GM12878 (cell line): ENCODE measurements at places on chromosomes 12 and 14.

DNA sequence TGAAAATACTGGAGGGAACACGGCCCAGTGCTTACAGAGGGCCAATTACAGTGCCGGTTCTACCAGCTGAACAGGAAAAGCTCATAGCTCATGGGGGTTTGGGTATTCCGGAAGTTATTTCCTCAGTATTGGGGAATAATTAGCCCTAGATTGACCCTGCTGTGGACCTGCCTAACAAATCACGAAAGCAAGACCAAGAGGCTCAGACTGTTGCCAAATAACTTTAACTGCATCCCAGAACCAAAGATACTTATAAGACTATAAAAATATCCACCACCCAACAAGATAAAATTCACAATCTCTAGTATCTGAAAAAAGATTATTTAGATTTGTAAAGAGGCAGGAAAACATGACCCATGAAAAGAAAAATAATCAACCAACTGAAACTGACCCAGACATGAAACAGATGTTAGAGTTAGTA is 8.0 kb upstream of the OR5AU1 start:
- no peak for DNase-seq

DNA sequence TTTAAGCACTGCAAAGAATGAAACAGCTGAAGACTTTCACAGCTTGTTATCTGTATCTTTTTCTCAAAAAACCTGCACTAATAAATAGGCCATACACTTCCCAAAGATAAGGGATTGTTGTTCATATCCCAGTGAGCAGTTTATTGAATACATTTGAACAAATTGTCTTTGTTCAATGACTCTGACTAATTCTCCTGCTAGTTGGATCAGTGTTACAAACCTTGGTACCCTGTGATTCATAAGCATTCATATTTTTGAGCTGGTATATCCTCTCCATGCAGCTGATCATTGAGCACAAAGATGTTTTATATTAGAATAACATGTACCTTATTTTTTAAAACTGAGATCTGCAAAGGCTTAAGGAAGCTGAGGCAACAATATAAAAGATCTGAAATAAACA is 58.9 kb upstream of the FSCB start:
- no peak for DNase-seq

DNA sequence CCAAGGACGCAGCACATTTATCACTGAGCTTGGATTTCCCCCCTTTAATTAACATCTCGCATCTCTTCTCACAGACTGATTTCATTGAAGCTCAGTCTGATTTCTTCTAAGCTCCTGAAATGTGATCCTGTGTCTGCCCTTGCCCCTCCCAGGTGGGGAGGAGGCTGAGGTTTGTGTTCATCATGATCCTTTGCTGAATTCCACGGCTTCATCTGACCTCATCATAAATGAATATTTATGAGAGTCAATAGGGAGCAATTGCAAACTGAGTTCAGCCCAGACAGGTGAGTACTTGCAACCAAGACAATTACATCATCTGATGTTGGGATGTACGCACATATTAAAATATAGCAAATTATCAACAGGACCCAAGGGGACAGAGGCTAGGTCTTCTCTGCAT is 72.4 kb downstream of the MAP1LC3B2 start:
- DNase-seq: no peak

GRCh38 chr12:82730953-82731459 is 44.3 kb downstream of the TMTC2 start:
- no peak for DNase-seq

GRCh38 chr12:100688451-100688864 is 106.1 kb upstream of the ANO4 start:
- DNase-seq: no peak

GRCh38 chr12:119363490-119363889 is 29.0 kb downstream of the CCDC60 start:
- no peak for DNase-seq

DNA sequence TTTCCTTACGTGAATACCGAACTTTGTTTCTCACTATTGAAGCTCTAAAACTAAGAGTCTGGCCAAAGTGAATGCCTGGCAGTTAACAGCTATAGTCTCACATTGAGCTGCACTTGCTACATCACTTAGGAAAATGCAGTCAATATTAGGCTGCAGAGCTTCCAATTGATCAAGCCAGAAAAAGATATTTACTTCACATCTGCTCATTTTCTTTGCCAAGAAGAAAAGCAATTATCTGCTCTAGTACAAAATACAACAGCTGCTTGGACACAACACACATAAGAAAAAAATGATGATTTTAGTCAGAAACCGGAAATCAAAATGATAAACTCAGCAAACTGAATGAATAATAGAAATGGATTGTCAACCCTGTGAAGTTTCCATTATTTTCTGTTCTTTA is 45.4 kb downstream of the TMTC1 start:
- no peak for DNase-seq

DNA sequence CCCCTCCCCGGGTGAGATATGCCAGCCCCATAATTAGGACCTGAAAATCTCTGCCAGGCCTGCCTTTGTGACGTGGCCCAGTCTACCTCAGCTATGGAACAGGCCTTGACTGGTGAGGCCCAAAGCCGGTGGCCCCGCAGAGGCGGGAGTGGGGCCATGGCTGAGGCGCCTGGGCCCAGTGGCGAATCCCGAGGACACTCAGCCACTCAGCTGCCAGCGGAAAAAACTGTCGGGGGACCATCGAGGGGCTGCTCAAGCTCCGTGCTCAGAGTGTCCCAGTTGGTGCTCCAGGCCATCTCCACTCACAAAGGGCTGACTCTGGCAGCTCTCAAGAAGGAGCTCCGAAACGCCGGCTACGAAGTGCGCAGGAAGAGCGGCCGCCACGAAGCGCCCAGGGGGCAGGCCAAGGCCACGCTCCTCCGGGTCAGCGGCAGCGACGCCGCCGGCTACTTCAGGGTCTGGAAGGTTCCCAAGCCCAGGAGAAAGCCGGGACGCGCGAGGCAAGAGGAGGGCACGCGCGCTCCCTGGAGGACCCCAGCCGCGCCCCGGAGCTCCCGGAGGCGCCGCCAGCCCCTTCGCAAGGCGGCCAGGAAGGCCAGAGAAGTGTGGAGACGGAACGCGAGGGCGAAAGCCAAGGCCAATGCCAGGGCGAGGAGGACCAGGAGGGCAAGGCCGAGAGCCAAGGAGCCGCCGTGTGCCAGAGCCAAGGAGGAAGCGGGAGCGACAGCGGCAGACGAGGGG is 21.4 kb downstream of the ZNF641 start:
- DNase-seq: no peak

- DNase-seq: no peak
Measured at GRCh38 chr14:71361336-71361735, 454.1 kb downstream of the PCNX1 start.

- no peak for DNase-seq
Measured at GRCh38 chr12:2453076-2453760, 341.6 kb upstream of the FKBP4 start.

DNA sequence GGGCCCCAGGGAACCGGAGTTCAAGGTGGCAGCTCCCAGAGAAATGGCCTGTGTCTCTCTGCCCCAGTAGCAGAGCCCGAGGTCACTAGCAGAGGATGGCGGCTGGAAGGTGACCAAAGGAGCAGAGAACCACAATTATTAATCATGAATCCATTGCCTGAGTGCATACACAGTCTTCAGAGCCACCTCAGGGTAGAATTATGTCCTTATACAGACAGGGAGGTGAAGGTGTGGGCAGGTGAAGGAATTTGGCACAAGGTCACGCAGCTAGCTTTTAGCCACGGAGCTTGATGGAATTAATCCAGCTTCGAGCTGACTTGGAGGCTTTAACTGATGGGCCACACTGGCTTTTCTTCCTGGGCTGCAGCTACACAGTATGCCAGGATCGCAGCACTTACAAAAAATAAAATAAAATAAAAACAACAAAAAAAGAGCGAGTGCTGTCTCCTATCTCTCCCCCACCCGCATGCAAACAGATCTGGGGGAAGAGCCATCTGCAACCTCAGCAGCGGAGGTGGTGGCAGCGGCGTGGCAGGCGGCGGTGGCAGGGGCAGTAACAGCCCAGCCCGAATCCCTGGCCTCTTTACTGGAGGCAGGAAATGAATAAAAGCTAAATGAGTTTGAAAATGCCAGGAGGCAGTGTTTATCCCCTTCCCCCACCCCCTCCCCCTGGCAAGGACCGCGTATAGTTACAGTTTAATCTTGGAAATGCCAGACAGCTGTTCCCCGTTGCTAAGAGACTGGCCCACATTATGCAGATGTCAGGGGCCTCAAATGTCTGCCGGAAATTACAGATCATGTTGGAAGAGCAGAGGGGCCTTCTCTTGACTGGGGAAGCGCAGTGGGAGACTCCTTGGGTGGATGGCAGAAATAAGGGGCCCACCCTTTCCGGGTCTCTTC is 93.5 kb downstream of the LRRC74A start:
- DNase-seq: no peak

DNA sequence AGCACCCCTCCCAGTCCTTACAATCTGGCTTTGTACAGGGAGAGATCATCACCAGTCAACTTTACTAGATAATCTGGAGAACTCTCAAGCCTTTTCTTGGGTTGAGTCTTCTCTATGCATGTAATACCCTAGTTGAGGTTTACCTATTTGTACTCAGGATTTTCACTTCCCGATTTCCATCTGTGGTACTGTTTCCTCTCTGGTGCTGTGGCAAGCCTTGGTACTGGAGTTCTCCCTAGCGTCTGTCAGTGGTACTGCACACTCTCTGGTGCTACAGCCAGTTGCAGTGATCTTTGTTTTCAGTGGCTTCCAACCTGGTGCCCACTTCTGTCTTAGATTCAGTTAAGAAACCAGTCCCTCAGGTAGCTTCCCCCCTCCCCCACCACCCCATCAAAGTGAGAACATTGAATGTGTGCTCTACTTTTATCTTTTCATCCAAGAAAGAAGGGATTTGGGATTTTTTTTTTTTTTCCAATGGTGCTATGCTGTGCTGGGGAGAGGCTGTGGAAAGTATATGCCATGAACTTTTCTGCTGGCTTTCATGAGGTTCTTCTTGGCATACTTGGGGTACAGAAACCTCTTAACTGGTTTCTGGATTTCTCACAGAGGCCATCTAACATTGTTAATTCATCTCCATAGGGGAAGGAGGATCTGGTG is 69.4 kb upstream of the EVL start:
- peak; percentile 89 for DNase-seq

DNA sequence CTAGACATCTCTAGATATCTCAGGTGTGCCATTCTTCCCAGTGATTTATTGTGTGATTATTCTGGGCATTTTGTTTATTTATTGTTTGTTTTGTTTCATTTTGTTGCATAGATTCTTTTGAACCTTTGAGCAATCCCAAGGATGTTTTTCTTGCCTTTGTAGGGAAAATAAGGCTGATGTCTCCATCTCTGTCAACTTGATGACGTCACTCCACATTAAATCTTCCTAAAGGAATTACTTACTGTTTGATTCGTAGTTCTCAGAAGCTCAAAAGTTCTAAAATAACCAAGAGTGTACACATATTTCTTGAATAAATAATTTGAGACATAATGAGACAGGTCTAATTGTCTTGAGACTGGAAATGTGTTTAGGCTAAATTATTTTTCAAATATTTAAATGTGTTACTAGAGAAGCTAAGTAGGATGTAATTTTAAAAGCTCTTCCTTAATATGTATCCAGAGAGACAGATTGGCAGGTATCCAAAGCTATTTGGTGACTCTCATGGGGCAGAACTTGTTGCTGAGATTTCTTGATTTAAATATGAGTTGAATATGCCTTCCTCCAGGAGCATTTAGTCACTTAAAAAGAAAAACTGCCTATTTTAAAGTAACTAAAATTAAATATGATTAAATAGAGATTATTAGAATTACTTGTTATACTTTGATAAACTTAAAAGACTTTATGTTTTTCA is 128.7 kb downstream of the CNTN1 start:
- no peak for DNase-seq

DNA sequence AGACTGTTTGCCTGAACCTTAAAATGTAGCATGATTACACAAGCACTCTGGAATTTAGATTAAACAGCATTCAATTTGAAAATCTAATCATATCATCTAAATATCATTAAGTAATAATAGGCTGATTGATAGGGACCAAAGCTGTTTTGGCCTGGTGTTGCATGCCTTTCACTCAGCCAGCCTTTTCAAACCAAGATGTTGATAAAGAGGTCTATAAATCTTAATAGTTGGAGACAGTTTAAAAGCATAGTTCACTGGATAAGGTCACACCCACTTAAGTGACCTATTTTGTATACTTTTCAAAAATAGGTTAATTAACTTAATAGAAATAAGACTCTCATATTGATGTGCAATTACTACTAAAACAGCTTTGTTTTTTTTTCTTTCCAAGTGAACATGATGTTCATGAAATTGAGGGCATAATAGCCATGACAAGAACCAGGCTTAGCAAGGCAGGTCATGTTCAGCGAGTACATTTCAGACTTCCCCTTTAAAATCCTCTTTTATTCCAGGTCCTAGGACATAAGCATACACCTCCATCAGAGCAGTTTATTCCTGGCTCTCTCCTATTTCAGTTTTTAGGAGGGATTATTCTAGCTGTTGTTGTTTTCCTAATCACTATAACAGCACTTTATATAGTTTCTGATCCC is 349.0 kb downstream of the RAD51B start:
- no peak for DNase-seq

- DNase-seq: no peak
Measured at GRCh38 chr12:6647083-6647604, at the start of gene ACRBP. Gene ACRBP (minus strand): TSS chr12:6647432. CDS start chr12:6647366, 66 bp downstream.
